Activated T-helper 1 cell treated with Interleukin-2 at 50 U/mL for 16 hours (primary cell): ENCODE measurements at places on chromosomes 3 and 15.

DNA sequence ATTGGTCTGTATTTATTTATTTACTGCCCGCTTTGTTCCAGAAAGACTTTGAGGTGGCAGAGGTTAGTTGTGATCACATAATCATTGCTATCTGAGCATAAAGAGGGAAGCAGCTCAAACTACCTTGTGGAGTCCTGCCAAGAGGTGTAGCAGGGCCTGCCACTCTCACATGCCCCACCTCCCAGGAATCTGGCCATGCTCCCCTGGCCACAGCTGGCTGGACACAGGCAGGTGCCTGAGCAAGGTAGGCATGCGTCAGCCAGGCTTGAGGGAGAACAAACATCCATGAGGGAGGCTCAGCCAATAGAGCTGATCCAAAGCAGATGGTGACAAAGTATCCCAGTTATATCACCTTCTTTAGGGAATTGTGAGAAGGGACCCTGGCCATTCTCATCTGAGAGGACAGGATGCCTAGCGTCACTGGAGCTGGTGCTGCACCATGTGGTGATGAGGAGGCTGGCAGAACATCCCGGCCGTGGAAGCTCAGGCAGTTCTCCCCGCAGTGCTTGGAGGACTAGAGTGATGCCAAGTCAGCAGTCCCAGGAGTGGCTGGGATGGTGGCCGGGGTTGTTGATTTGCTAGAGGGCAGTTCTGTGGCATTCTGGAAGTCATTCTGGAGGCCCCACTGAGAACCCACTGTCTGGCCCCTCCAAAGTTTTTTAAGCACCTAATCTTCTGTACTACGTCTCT, 6.8 kb upstream of the POLG start:
- DNase-seq: no peak

DNA sequence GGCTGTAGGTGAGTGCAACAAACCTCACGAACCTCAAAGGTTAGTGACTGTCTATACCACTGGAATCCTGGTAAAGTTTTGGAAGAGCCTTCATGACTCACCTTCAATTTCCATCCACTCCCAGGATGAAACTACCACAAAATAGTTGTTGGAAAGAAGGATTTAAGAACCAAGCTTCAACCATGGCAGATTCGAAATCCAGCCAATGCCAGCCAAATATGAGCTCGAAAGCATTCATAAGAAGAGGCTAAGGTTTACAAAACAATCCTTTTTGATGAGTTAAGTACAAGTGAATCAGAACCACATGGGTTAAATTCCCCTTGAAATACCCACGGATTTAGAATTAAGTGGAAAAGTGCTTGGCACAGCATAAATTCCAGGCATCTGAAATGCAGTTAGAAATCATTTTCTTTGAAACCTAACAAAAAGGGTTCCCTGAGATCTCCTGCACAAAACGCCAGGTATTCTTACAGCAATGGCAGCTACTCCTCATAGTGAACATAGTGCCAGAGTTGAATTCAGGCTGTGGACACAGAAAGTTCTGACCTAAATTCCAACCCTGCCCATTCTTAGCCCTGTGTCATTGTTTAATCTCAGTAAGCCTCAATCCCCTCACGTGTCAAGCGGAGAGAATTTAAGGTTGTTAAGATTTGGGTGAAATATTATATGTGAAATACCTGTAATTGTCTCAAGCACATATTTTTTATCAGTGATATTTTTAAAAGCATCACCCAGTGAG, 89.2 kb downstream of the FBN1 start:
- DNase-seq: no peak

- no peak for DNase-seq
These were observed 357.7 kb downstream of the CLSTN2 start for GRCh38 chr3:140292684-140293083.

GRCh38 chr3:32946973-32947788, 4.3 kb upstream of the CCR4 start:
- no peak for DNase-seq

GRCh38 chr15:23422946-23423708, 23.9 kb downstream of the GOLGA6L2 start:
- DNase-seq: no peak

GRCh38 chr15:37446921-37447320, 346.6 kb upstream of the MEIS2 start:
- no peak for DNase-seq

DNA sequence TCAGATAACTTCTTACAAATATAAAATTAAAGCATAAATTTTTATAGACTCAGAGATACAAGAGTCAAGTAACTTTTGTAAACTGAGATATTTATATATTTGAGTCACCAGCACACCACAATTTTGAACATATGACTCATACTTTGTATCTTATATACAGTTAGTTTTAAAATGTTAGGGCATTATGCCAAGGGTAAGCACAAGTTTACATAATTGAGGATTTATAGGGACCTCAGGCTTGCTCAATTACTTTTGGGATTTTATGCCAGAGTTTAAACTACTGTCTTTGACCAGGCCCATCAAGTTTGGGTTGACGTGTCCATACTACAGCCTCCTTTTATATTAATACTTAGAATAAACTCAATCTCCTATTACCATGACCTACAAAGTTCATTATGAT, 7.4 kb upstream of the FGF7 start:
- no peak for DNase-seq
